ENCODE measurements at places on chromosomes 1 and 21. TPM values are rescaled to one million over a fixed set of nuclear protein-coding genes. Genes with fewer than 3 reads are reported as not detected.

DNA sequence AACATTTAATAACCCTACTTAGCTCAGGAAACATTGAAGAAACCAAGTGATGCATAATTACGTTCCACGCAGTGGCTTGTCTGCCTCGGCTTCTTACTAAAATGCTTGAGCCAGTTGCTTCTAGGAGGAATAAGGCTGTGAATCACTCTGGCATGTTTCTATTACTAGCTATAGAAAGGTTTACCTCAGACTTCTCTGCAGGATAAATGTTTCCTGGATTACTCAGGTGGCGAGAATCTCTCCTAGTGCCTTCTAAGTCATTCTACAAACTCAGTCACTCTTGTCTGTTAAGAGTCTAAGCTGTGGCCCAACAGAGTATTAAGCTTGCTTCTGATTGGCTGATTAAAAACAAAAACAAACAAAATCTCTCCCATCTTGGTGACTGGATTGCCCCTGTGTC, 92.0 kb upstream of the RALGPS2 start:
- DNase-seq: no peak

The OR2T2 gene
- not detected for total RNA-seq

DNA sequence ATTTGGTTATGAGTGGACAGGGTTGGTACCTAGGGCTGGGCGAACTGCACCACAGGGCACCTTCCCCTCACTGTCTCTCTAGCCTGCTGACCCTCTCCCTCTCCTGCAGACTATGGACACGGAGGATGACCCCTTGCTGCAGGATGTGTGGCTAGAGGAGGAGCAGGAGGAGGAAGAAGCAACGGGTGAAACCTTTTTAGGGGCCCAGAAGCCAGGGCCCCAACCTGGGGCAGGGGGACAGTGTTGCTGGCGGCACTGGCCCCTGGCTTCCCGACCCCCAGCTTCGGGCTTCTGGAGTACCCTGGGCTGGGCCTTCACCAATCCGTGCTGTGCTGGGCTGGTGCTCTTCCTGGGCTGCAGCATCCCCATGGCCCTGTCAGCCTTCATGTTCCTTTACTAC, 21.9 kb downstream of the DISP3 start:
- DNase-seq: no peak

The ADCY10 gene
- total RNA-seq: 0.37 TPM

- DNase-seq: no peak
These were observed 46.8 kb downstream of the NTMT2 start for GRCh38 chr1:170192546-170192945.

DNA sequence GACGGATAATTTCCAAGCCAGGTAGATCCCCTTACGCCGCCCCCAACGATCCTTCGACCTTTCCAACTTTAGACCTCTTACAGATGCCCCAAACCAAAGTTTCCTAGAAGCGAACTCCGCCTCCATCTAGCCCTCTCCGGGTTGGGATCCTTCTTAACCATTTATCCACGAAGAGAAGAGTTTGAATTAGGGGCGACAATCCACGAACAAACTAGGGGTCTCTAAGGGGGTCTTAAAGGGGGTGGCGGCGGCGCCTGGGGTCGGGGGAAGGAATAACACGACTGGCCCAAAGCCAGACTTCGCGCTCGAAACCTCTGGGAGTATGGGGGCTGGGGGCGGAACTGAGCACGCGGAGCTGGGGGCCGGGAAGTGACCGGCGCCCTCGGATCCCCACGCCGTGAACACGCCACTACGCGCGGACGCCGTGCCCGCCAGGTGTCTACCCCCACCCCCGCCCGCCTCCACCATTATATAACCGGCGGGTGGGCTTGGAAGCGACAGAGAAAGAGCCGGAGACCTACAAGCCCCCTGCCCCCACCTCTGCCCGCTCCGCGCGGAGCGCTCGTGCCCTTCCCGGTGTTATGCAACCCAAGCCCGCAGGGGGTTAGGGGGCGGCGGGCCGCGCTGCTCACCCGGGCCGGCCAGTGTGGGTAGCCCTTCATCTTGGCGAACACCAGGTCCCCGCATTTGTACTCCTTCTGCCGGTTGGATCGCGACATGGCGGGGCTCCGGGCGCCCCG, 594 bp downstream of the HDGF start:
- no peak for DNase-seq

Measured in urinary bladder (tissue), 4 donors.